Activated gamma-delta T cell treated with Interleukin-2 at 50 U/mL for 16 hours (primary cell): ENCODE measurements at places on chromosomes 16 and 17.
A peak's percentile ranks its signal among the peaks of the same experiment; 100 is the strongest.

- no peak for DNase-seq
Observed at GRCh38 chr16:83137326-83137781, 510.6 kb downstream of the CDH13 start.

GRCh38 chr17:73936908-73937627 is 266.4 kb upstream of the RPL38 start:
- DNase-seq, result no peak

GRCh38 chr16:4316108-4316863 is 419 bp downstream of the GLIS2 start:
- DNase-seq, result no peak

- no peak for DNase-seq
Observed at GRCh38 chr16:72727565-72727964, 320.4 kb downstream of the ZFHX3 start.

GRCh38 chr16:9755081-9755480 is 427.1 kb downstream of the GRIN2A start:
- DNase-seq, result no peak

DNA sequence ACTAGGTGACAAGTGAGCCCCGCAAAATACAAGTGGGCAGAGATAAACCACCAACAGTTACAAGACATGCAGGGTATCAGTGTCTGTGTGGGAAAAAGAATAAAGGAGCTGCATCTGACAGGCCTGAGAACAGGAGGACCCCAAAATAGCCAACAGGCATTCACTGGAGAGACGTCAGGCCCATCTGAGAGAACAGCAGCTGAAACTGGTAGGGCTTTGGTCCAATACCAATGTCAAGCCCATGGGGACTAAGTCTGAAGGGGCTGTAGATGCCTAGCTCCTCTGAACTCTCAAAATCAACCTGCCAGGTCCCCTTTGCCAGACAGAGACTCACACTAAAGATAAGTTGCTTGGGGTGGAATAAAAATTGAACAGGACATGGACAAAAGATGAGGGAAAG is 30.5 kb upstream of the TANC2 start:
- no peak for DNase-seq

GRCh38 chr16:13351601-13352217 is 450.3 kb downstream of the SHISA9 start:
- no peak for DNase-seq

DNA sequence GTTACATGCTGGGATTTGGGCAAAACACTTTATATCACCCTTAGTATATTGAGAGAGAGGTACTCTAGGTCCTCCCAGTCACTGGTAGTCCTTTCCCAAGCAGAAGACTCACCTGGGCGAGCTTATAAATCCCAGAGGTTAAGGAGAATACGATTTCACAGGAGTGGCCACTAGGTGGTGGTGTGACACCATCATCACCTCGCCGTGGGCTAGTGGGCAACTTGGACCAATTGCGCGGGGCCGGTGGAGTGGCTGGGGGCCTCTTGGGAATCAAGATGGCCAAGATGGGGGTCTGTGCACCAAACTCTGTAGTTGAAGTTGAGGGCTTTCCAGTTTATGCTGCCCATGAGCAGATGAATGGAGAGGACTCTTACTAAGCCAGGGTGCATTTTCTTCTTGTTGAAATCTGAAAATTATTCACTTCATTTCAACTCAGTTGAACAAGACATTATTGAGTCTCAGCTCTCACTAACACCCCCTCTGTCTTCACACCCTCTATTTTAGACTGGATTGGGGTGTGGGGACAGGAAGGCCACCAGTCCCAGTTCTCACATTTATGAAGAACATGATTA is 38.2 kb upstream of the PIRT start:
- DNase-seq, result peak; percentile 4

DNA sequence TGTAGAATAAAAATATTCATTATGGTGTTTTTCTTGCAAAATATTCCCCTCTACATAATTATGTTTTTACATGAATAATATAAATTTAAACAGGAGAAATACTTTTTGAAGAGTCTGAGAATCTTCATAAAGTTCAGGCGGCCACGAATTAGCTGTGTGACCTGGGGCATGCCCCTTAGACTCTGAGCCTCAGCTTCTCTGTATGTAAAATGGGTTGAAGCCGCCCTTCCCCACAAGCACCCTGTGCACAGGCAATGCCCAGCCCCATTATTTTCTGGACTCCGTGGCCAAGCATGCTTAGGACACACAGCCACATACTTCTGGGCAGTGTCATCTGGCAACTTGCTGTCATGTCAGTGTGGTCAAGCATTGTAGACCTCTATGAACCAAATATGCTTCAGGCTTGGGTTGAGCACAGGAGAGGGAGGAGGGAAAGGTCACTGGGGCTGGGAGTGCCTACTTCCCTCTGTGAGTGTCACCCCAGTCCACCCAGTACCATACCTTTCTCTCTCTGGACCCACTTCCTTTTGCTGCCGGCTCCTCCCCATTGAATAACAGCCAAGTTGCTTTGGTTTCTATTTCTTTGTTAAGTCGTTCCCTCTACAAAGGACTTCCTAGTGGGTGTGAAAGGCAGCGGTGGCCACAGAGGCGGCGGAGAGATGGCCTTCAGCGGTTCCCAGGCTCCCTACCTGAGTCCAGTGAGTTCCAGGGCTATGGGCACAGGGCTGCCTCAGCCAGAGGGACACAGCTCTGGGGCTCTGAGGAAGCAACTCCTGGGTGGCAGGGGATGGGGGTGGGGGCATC is at the start of gene LGALS9:
Gene LGALS9 (plus strand): TSS at position 582 of the 804 bp plus-strand sequence. CDS start 78 bp downstream, at position 660.
- peak; percentile 21 for DNase-seq

- no peak for DNase-seq
Observed at GRCh38 chr17:37086948-37087347, 138.2 kb downstream of the AATF start.

DNA sequence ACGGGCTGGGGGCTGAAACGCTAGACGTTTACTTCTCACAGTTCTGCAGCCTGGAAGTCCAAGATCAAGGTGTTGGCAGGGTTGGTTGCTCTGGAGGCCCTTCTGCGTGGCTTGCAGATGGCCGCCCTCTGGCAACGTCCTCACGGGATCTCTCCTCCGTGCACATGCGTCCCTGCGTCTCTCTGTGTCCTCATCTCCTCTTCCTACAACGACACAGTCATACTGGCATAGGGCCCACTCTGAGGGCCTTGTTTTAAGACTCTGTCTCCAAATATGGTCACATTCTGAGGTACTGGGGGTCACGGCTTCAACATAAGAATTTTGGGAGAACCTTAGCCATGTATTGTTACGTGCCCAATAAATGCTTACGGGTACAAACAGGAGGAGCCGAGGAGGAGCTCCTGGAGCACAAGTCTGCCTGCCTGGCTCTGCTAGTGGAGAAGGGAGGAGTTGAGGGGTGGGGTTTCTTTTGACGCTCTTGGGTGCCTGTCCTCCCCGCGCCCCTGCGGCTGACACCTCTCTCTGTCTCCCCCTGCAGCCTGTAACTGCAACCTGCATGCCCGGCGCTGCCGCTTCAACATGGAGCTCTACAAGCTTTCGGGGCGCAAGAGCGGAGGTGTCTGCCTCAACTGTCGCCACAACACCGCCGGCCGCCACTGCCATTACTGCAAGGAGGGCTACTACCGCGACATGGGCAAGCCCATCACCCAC is 141.1 kb downstream of the NTN1 start:
- DNase-seq, result no peak

DNA sequence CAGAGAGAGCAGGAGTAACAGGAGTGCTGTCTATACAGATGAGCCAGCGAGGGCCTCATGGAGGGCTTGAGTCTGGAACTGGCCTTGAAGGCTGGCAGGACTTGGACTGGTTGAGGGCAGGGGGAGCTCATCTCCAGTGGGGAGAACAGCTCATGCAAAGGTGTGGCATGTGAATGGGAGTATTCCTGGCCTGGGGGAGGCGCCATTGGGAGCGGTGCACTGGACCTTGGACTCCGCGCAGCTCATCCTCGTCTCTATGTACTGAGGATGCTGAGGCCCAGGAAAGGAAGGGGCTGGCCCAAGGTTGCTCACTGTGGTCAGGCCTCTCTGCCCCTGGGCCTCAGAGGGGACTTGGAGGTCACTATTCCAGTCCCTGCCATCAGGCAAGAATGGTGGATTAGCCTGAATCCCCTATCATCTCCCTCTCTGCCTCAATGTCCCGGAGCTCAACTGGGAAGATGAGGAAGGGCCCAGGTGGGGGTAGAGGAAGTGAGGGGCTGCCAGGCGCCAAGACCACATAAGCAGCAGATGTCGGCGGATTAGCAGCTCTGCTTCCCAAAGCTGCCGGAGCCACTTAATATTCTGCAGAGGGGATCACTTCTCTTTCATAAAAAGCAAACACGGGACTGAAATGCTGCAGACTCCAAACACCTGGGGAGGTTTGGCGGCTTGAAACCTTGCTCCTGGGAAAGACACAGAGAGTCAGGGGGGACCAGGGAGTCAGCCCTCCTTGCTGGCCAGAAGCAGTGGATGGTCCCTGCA is 88.9 kb downstream of the SDK2 start:
- no peak for DNase-seq

GRCh38 chr17:14295676-14296075 is 5.2 kb upstream of the HS3ST3B1 start:
- DNase-seq, result no peak

DNA sequence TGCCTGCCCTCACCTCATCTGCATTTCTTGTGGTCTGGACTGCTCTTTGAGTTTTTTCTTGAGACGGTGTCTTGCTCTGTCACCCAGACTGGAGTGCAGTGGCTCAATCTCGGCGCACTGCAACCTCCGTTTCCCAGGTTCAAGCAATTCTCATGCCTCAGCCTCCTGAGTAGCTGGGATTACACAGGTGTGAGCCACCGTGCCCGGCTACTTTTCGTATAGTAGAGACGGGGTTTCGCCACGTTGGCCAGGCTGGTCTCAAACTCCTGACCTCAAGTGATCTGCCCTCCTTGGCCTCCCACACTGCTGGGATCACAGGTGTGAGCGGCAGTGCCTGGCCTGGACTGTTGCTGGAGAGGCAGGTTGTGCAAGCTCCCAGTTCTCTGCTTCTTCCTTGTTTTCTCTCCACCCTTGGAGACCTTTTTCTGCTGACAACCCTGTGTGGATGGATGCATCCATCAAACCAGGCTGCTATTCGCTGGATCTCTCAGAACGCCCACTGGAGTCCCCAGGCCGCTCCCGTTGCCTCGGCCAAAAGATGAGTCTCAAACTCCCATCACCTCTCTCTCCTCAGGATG is 22.7 kb upstream of the DBNDD1 start:
- DNase-seq, result no peak

GRCh38 chr16:47916266-47916665 is 239.5 kb downstream of the ABCC12 start:
- DNase-seq, result no peak

DNA sequence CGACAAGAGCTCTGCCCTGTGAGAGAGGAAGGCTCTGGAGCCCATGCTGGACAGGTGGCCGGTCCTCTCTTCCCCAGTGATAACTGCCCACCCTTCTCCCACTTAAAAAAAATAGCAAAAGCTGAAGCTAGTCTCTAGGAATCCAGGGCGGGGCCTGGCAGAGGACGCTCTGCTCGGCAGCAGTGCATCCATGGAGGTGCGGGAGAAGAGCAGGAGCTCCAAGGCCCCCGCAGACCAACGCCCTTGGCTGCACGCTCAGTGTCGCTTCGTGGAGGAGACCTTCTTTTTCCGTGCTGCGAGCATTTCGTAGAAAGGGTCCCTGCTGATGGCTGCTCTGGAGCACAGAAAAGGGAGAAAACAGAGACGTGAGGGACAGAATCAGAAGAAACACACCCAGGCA is 98.6 kb upstream of the DNAH17 start:
- no peak for DNase-seq

- no peak for DNase-seq
Observed at GRCh38 chr17:28476076-28476865, 2.8 kb downstream of the SLC13A2 start.

DNA sequence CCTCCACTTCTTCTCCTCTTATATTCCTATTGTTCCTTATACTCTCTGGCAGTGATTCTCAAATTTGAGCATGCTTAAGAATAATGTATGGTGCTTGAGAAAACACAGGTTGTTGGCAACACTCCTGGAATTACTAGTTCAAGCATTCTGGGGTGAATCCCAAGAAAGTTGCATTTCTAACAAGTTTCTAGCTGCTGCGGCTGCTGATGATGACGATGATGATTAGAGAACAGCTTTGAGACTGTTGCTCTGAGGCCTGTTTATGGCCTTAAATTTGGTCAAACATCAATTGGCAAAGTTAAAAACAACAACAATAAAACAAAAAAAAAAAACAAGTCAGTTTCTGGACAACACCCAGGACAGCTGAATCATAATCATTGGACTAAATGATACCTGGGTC is 961.9 kb downstream of the CDH11 start:
- DNase-seq, result no peak

DNA sequence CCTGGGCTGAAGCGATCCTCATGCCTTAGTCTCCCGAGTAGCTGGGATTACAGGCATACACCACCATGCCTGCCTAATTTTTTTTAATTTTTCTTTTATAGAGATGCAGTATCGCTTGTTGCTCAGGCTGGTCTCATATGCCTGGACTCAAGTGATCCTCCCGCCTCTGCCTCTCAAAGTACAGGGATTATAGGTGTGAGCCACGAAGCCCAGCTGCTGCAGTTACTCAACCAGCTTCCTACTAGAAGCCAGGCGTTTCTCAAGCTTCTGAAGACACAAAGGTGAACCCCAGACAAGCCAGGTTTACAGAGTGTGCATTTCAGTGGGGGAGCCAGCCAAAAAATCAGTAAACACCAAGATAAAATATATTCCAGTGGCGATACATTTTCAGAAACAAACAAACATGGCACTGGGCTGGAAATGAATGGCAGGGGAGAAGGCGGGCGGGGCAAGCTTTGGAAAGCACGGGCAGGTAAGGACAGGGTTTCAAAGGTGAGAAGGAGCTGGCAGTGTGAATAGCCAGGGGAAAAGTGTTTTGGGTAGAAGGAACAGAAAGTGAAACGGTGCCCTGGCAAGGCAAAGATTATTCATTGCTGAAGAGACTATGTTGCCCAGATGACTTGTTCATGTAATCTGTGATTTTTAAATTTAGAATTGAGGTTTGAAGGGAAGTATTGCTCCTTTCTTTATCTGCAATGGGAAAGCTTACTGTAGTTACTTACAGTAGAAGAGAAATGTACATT is 471.1 kb downstream of the WWOX start:
- DNase-seq, result no peak

DNA sequence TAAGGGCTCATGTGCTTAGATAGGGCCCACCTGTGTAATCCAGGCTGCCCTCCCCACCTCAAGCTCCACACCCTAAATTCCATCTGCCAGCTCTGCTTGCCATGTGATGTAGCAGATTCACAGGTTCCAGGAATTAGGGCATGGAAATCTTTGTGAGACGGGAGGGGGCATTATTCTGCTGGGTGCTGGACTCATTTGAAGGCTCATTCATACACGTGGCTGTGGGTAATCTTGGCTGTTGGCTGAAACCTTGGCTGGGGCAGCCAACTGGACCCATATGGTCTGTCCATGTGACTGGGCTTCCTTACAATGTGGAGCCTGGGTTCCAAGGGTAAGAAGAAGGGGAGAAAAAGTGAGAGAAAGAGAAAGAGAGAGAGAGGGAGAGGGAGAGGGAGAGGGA is 115.1 kb downstream of the CYLD start:
- no peak for DNase-seq

GRCh38 chr17:32928586-32929535 is 908 bp downstream of the TMEM98 start:
- no peak for DNase-seq

- no peak for DNase-seq
Observed at GRCh38 chr16:82990155-82990554, 363.4 kb downstream of the CDH13 start.

GRCh38 chr17:63500543-63501390 is 22.4 kb upstream of the KCNH6 start:
- DNase-seq, result no peak

GRCh38 chr16:17831330-17831729 is 360.6 kb upstream of the XYLT1 start:
- no peak for DNase-seq

- DNase-seq, result no peak
Observed at GRCh38 chr16:23280483-23280967, 21.6 kb upstream of the SCNN1B start.

- DNase-seq, result no peak
Observed at GRCh38 chr16:75111514-75111940, 5.1 kb downstream of the LDHD start.
